Cortex of kidney (tissue), 1 donor: ENCODE measurements at places on chromosomes 3 and 15.

DNA sequence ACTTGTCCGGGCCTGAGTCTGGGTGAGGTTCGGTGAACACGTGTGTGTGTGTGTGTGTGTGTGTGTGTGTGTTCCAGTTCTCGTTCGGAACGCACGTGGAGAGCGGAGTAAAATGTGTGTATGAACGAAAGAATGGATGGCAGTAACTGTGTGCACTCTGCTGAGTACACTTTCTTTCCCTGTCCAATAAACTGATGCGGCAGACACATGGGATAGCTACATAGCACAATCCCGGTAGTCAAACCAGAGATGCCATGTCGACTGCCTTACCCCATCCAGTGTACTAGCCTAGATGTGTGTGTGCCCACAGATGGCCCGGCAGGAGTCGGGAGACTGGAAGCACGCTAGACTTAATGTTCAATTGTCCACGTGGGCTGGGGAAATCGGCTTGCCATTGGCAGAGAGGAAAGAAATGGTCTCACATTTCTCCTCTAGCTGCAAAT, 507 bp upstream of the GOLIM4 start:
- no peak for DNase-seq

DNA sequence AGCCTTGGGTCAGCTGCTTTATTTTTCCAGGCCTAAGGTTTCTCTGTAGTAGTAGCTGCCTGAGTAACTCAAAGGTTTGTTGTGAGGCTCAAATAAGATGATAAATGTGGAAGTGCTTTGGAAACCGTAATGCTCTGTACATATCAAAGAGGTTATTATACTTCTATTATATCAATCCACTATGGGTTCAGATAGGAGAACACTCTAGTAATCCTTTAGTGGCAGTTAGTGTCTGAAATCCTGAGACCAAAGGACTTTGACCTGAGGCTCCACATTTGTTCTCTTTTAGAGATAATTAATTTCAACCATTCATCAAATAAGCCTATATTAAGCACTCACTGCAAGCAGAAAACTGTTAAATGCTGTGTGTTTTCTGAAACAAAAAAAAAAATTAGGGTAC, 128.6 kb upstream of the BCL6 start:
- DNase-seq = no peak

GRCh38 chr15:83943849-83944404, 290.0 kb downstream of the ADAMTSL3 start:
- DNase-seq = no peak

DNA sequence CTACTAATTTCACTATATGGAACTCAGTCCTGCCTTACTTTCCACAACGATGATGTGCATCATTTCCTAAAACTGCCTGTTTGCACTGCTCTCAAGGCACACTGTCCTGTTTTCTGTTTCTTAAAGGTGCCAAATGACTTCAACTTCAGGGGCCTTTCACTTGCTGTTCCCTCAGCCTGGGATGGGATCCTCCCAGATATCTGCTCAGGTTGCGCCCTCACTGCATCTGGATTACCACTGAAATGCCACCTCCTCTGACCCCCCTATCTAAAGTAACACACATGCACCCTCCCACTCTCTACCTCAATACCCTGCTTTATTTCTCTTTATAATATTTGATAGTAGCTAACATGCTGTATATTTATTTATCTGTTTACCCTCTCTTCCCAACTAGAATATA, 123.8 kb upstream of the CMC1 start:
- no peak for DNase-seq

DNA sequence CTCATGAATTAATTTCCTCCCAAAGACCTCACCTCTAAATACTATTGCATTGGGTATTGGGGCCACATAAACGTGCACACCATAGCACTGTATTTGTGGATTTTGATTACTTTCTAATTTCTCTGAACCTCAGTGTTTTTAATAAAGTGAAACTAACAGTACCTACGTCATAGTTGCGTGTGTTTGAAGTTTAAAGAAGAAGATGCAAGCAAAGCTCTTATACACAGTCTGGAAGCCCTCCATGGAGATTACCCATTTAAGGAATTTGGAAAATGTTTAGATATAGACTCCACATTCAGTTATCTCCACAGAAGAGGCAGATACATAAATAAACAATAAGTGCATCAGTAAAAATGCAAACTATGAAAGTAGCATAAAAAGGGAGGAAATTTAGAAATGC, 581.1 kb upstream of the GBE1 start:
- DNase-seq = no peak

DNA sequence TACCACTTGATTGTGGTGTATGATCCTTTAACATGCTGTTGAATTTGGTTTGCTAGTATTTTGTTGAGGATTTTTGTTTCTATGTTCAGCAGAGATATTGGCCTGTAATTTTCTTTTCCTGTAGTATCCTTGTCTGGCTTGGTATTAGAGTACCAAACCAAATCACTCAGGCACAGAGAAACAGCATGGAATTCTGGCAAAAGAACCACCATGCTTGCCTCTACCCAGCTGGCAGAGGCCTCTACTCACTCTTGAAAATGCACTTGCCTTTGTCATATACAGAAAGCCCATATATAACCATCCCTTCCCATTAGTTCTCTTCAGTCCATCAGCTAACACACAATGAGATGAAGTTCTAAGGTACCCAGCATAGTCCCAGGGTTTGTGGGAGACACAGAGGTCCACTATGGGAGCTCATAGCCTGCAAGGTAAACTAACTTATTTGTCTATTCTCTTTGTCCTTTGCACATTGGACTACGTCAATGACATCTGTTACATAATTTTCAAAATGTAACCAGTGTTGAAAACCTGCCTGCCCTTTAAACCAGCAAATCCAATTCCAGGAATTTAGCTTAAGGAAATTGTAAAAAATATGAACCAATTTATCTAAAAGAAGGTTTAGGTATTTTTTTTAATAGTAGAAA, 82.1 kb upstream of the POMGNT2 start:
- no peak for DNase-seq

- DNase-seq = no peak
These were observed 4.2 kb downstream of the HMCES start for GRCh38 chr3:129282727-129283327.

GRCh38 chr15:92184679-92185230, 208.9 kb upstream of the ST8SIA2 start:
- no peak for DNase-seq

DNA sequence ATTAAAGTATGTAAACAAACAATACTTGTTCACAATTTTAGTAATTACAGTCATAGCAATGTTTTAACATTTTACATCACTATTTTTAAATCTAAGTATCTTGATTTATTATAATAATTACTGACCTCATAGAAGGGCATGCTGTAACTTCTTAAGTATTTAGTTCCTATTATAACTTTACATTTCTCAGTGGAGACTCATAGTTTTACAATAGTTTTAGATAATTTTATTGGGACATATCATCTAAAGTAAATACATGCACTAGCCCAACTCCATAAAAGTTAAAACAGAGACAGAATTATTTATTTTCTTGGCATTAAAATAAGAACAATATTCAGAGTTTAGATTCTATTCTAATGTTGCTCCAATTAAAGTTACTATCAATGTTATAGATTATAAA, 466.5 kb upstream of the BCHE start:
- DNase-seq = no peak

DNA sequence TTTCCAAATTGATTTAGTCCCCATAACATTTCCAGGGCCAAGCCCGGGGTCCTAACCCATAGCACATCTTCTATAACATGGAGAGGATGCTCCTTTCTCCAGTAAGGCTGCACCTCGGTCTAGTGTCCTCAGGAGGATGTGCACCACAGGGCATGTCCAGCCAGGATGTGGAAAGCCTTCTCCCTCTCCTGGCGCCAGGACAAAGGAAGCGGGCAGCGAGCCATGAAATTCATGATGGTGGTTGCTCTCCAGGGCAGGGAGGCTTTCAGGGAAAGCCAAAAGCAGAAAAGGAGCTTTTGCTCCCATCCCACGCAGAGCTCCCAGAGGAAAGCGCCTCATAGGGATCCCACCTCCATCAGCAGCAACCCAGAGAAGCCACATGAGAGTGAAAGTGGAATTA, 220.0 kb downstream of the ADAMTSL3 start:
- DNase-seq = no peak

DNA sequence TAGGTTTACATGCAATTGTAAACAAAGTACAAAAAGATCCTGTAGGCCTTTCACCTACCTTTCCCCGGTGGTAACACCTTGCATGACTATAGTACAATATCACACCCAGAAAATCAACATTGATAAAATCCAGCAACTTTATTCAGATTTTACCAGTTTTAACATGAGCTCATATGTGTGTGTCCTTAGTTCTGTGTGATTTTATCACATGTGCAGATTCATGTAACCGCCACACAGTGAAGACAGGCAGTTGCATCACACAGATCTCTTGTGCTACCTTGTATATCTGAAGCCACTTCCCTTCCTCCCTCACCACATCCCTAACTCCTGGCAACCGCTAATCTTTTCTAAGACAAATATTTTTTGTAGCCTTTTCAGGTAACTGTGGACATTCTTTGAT, 183.5 kb upstream of the C2CD4B start:
- no peak for DNase-seq

- DNase-seq = no peak
These were observed 109.0 kb upstream of the PDZRN3 start for GRCh38 chr3:73733746-73734145.

DNA sequence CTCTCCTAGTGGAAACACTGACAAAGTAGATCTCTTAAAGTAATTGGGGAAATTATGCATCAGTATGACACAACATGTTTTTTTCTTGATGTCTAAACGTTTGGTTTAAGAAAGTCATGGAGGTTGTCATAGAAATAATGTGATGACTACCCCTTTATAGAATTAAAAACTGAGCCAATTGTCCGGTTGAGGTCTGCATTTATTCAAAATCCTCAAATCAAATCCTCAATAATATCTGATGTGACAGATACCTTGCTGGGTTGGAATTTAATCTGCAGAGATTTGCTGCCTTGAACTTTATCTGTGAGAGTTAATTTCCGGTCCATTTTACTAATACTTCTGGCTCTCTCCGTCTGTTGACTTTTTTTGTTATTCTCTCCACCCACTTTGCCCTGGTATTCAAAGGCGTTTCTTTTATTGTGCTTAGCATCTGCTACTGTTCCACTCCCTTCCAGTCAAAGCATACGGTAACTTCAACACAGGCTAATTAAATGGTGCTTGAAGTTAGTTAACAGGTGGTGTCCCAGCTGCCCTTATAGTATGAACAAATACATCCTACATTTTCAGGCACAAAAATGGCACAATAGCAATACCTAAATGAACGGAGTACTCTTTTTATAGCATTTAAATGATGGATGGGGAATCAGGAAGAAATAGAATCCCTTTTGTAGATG, 628.3 kb downstream of the ROBO1 start:
- no peak for DNase-seq

- no peak for DNase-seq
These were observed 101.7 kb upstream of the TPM1 start for GRCh38 chr15:62940755-62941361.

DNA sequence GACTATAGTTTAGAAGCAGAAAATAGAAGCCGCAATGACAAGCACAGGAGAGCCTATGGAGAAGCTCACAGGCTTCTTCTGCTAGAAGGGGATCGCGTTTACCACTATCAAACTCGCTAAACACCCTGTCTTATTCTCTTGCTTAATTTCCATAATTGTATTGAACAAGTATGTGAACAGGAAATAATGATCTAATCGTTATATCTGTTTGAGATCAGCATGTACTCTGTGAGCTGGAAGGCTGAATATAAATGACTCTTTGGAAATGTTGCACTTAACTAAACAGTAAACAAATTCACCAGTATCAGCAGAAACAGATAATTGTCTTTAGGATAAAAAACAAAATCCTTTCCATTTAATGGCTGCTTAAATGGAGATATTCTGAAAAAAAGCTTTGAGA, 15.0 kb downstream of the NEK10 start:
- DNase-seq = no peak

DNA sequence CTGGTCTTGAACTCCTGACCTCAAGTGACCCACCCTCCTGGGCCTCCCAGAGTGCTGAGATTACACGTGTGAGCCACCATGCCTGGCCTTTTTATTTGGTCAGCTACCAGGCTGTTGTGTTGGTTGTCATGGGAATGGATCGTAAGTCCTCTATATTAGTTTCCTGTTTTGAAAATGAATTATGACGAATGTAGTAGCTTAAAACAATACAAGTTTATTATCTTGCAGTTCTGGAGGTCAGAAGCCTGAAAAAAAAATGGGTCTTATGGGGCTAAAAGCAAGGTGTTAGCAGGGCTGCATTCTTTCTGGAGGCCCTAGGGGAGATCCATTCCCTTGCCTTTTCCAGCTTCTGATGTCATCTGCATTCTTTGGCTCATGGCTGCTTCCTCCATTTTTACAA, 25.1 kb upstream of the HERC1 start:
- DNase-seq = no peak

DNA sequence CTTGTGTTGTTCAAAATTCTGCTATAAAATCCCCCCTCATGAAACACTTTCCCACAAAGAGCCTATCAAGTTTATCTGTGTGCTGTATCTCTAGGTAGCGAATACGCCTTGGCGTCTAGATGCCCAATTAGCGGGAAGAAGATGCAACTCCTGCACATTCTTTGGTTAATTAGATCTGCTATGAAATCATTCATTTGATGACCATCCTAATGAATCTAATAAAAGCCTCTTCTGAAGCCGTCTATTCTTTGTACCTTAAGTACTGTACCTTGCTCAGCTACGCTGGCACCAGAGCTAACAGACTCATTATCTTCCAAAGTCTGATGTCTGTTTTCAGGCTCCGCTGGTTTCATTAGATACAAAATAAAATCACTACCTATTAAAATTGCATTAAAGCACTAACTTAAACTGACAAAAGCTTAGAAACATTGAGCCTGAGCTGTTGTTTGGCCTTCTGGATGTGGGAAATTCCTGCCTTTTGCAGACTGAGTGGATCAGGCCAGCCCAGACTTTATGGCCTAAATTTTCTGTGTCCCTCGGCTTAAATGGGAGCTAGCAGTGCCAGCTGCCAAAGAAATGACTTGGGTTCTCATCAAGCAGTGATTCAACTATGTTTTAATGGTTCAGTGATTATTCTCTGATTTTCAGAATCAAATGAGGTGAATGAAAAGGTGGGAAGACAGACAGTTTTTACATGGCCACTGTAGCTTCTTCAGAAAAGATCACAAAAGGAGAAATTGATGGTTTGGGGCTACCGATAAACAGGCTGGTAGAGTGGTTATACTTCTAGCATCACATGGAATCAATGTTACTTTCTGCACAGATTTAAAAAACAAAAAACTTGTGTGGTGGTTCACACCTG, 28.4 kb upstream of the CHST2 start:
- no peak for DNase-seq

DNA sequence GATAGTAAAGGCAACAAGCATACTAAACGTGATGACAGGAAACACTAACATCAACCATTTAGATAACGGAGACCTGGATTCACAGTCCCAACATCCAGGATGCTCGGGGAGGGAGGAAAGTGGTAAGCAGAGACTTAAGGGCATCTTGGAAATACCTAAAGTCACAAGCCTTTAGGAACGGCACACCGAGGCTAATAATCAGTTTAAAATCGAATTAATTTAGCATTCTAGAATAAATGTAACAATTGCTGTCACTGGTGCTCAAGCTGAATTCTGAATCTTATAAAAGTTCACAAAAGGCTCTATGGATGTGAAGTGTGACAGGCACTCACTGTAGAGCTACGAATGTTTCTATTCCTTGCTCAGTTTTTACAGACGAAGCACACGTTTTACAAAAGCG, 1.3 kb downstream of the CD47 start:
- no peak for DNase-seq
